Mesenchymal stem cell (in vitro differentiated cells and primary cell): ENCODE measurements at places on chromosomes 1 and 21.

DNA sequence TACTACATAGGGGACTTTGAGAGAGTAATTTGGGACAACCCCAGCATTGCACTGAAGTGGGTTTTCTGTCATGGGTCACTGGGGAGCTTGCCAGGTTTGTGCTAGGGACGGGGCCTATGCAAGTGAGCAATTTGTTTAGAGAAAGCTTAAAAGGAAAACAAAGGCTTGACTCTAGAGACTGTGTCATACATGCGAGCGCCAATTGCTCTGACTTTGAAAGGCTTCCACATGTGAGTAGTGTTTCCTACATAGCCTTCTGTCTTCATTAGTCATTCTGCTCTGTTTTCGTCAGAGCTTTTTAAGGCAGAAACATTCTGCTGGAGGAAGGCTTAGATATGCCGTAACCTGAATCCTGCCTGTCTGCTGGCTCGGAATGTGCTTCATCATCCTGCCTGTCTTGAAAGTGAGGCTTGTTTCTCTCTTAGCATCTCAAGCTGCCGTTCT lies 28.4 kb downstream of the TRIM45 start:
- DNase-seq, result peak; percentile 99

DNA sequence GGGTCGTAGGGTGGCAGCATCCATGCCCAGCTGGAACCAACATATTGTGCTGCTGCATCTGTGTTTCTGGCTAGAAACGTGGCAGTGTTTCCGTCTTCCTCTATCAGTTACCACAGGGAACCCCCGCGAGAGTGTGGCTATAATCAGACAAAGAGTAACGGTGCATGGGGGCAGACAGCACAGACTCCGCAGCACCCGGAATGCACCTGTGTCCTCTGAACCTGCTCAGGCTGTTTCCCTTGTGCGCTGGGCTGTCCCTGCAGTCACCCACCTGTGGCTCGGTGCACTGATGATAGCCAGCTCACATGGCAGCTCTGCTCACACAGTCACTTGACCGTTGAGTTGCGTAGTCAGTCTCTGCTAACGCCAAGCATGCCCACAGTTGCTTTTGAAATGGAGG lies 11.4 kb upstream of the PCBP3 start:
- no peak for DNase-seq

- no peak for DNase-seq
Measured at GRCh38 chr1:75492011-75492410, 118.9 kb downstream of the SLC44A5 start.

DNA sequence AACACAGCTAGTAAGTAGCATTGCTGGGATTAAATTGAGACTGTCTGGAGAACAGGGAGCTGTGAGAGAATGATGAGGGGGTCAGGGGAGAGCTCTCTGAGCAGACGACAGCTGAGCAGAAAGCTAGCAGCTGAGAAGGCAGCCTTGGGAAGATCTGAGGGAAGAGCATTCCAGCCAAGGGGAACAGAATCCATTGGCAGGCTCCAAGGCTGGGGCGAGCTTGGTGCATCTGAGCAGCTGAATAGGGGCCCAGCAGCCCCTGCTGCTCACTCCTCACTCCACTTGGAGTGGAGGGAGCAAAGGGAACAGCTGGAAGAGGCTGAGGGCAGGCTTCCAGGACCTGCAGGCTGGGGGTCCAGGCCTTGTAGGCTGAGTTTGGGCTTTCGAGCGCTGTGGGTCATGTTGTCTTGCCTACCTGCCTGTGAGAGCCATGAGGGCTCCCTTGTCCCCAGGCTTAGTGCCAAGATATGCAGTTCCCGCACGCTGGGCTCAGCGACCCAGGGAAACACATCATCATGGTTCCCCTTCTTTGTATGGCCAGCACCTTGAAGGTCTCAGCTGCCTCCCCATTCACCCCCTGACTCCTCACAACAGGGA lies 10.5 kb downstream of the ACOT11 start:
- peak; percentile 9 for DNase-seq

DNA sequence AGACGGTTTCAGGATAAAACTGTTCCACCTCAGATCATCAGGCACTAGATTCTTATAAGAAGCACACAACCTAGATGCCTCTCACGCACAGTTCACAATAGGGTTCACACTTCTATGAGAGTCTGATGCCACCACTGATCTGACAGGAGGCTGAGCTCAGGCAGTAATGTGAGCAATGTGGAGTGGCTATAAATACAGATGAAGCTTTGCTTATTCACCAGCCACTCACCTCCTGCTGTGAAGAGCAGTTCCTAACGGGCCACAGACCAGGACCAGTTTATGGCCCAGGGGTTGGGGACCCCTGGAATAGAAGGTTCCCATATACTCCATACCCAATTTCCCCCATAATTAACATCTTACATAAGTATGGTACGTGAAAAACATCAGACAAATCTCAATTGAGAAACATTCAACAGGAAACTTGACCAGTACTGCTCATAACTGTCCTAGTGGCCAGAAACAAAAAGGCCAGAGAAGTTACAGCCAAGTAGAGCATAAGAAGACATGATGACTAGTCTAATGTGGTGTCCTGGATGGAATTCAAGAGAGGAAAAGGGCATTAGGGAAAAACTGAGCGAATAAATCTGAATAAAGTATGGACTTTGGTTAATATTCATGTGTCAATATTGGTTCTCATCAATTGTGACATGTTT lies 24.7 kb upstream of the IGSF5 start:
- no peak for DNase-seq

- no peak for DNase-seq
Measured at GRCh38 chr1:178629252-178630154, 95.5 kb upstream of the RALGPS2 start.

GRCh38 chr1:9434247-9435152 lies 104.8 kb upstream of the SLC25A33 start:
- no peak for DNase-seq

- no peak for DNase-seq
Measured at GRCh38 chr1:115199416-115200132, 110.3 kb upstream of the TSPAN2 start.

DNA sequence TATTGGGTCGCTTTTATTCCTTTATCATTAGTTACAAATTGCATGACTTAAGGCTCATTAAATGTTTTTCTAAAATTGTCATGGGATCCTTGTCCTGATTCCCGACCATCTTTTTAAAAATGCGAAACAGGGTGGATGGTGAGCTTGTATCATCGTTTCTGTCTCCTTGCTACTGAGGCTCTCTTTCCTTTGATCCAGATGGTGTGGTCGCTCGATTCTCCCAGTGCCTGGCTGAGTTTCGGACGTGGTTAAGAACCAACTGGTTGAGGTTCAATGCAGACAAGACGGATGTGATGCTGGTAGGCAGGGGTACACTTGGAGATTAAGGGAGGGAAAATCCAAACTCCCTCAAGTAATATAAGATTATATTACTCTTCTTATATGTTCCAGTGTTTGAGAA lies 1.2 kb downstream of the MIER1 start:
- peak; percentile 43 for DNase-seq

GRCh38 chr1:57384901-57385300 lies 39.0 kb downstream of the DAB1 start:
- no peak for DNase-seq

GRCh38 chr1:181504399-181504842 lies 21.1 kb downstream of the CACNA1E start:
- DNase-seq, result no peak

DNA sequence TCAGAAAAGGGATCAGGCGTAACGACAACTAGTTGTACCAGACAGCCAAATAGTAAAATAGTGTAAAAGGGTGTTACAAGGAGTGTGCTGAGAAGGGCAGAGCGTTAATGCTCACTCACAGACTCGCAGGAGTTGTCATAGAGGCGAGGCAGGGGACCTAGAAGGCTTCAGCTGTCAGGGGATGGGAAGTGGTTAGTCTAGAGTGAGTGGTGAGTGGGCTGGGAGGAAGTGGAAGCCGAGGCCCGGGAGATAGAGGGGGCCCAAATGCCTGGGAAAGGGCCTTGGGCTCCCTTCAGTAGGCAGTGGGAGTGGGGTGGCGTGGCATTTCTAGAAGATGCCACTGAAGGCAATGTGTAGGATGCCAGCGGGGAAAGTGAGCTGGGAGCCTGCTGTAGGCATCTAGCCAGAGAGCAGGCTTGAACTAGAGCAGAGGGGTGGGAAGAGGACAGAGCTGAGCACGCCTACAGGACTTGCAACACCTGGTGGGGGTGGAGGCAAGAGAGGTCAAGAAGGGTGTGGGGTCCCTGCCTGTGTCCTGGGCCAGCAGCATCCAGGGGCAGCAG lies 10.3 kb downstream of the SLC6A17 start:
- no peak for DNase-seq

- peak; percentile 24 for DNase-seq
Measured at GRCh38 chr1:171061425-171062143, 29.1 kb upstream of the FMO3 start.

GRCh38 chr1:115322631-115323030 lies 15.4 kb downstream of the NGF start:
- DNase-seq, result peak; percentile 36

GRCh38 chr1:234554698-234555311 lies 55.2 kb downstream of the IRF2BP2 start:
- peak; percentile 25 for DNase-seq

- DNase-seq, result peak; percentile 87
Measured at GRCh38 chr1:24413350-24414163, at the start of gene STPG1. STPG1 (minus strand) TSS chr1:24413782; CDS start chr1:24401388, 12,394 bp downstream.

- no peak for DNase-seq
Measured at GRCh38 chr21:28018741-28019669, 973.7 kb downstream of the LTN1 start.

- no peak for DNase-seq
Measured at GRCh38 chr1:29648798-29649188, 412.5 kb downstream of the PTPRU start.

DNA sequence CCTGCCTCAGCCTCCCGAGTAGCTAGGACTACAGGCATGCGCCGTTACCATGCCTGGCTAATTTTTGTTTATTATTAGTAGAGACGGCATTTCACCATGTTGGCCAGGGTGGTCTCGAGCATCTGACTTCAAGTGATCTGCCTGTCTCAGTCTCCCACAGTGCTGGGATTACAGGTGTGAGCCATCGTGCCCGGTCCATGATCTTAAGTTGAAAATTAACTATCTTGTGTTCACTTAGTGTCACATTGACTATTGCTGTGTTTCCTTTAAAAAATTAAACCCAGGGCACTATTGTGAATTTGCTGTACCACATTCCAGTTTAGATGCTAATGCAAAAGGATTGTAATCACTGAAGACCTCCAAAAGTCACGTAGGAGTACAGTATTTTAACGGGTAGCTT lies 14.1 kb downstream of the CMPK1 start:
- no peak for DNase-seq

DNA sequence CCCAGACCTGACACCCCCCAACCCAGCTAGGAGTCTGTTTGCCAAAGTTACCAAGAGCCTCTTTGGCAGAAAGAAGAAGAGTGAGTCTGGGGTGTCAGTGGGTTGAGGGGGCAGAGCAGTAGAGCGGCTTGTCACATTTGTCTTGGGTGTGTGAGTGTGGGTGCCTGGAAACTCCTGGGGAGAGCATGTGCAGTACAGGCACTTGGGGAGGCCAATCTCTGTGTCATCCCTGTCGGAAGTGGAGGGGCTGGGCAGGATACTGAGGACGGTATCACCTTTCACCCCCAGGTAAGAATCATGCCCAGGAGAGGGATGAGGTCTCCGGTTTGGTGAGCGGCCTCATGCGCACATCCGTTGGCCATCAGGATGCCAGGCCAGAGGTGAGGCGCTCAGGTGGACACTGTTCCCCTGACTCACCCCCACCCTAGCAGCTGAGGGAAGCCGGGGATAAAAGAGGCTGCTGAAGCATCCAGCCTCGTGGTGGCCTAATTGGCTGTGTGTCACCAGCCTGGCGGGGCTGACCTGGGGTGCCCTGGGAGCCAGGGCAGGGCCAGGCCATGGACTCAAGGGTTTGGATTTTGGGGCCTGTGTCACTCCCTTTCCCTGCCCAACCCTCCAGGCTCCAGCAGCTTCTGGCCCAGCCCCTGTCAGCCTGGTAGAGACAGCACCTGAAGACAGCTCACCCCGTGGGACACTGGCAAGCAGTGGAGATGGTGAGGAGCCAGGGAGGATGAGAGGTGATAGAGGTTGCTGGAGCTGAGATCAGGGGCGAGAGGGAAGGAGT lies 3.3 kb downstream of the PLK3 start:
- DNase-seq, result no peak

- peak; percentile 94 for DNase-seq
Measured at GRCh38 chr1:7810395-7810794, 26.3 kb downstream of the PER3 start.

DNA sequence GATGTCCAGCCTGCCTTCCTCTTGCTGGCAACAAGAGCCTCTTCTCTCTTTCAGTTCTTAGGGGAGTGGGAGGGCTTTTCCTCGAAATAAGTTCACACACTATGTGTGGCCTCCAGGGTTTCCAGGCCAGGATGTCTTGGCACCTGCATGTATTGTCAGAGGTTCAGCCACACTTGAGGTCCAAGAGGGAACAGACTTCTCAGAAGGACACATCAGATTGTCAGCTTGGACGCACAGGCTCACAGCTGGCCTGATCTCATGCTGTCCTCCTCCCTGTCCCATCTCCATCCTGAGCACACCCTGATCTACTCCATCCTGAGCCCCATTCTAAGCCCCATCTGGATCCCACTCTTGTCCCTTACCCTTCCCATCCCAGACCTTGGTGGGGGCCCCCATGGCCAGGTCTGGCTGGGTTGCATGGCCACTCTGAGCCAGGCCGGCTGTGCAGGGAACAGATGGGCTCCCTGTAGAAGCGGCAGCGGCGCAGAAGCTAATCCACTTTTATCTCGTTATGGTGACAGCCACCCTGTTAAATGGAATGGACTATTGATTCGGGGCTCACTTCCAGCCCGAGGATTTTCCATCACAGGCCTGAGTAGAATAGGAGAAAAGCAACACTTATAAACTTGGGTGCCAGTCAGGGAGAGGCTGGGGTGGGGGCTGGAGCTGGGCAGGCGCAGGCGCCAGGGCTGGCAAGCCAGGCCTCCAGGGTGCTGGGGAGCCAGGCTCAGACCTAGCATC lies 85.1 kb upstream of the CSF3R start:
- no peak for DNase-seq

DNA sequence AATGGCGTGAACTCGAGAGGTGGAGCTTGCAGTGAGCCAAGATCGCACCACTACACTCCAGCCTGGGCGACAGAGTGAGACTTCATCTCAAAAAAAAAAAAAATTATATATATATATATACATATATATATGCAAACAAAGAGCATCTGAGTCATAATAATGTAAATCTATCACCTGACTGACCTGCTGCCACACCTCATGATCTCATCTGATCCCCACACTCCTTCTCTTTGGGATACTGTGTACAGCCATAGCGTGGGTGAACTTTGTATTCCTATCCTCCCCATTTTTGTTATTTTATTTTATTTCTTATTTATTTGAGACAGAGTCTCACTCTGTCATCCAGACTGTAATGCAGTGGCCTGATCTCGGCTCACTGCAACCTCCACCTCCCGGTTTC lies 2.6 kb upstream of the HDAC1 start:
- no peak for DNase-seq

GRCh38 chr1:208835097-208835463 lies 590.9 kb upstream of the PLXNA2 start:
- DNase-seq, result no peak

- no peak for DNase-seq
Measured at GRCh38 chr1:51567653-51568052, 48.6 kb upstream of the EPS15 start.

DNA sequence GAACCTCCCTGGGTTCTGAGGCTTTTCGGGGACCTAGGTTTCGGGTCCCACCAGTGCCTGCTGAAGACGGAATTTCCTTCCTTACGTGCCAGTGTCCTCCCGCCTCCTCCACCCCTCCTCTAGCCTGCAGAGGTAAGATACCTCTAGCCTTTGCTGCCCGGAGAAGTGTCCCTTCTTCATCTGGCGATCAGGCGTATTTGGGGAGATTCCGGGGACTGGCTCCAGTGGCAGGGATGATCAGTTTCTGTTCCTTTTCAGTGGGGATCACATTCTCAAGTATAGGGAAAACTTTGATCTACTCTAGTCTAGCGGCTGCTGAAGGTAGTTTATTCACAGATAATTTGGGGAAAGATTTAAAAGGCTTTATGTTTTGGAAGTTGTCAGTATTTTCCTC lies 674 bp downstream of the CEP350 start:
- peak; percentile 54 for DNase-seq
